ENCODE measurements at places on chromosomes 1 and 21. TPM values are rescaled to one million over a fixed set of nuclear protein-coding genes. Genes with fewer than 3 reads are reported as not detected.

Gene AK5
- 5.2 TPM for total RNA-seq

Gene AP4B1
- total RNA-seq: 8.9 TPM

Gene SOAT1
- 3.3 TPM for total RNA-seq

Gene TMEM222
- 25.1 TPM for total RNA-seq

Gene MCOLN2
- total RNA-seq: 6.1 TPM

Gene NCMAP
- 0.21 TPM for total RNA-seq

DNA sequence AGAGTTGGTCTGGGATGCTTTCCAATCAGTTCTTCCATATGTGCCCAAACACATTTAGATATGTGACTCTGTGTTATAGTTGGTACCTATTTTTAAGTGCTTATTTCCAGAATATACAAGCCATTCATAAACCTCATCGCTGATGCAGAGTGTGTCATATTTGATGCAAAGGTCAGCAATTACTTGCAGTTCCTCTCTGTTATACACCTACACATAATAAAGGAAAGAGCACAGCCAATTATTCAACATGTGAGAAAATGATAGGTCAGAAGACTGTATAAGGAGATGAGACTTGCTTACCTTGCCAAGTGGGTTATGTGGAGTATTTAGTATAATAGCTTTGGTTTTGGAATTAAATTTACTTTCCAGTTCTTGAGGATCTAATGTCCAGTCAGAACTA lies 31.3 kb downstream of the KYAT3 start:
- no peaks in the 10 kb centered on the region for H3K4me1 ChIP-seq
- no peak for DNase-seq
- H3K27ac ChIP-seq: no peak overlapping the region
- H3K36me3 ChIP-seq: peaks cover 51% of the 10 kb centered on the region
- no peak overlapping the region for H3K4me3 ChIP-seq
- H3K27me3 ChIP-seq: no peaks in the 10 kb centered on the region

DNA sequence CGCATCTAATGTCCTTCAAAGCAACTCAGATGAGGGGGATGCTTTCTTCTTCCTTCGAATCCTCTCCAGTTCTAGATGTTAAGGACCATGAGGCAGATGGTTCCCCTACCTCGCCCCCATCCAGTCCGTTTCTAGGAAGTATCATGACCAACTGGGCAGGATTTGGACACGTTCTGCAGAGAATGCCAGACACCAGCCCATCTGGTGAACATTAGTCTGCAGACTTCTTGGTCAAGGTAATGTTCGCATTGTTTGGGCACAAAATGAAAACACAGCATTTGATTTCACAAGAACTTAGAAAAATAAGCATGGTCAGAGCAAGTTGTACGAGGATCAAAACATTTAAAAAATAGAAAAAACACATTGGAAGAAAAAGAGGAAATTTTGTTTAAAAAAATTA lies 25.4 kb upstream of the ADARB1 start:
- H3K36me3 ChIP-seq: no peaks in the 10 kb centered on the region
- H3K27me3 ChIP-seq: 0 out of 2 replicates have a peak, but pooled peaks cover 1% of the 10 kb centered on the region
- no peak overlapping the region for H3K27ac ChIP-seq
- no peak overlapping the region for H3K4me3 ChIP-seq
- H3K4me1 ChIP-seq: peaks cover 15% of the 10 kb centered on the region

DNA sequence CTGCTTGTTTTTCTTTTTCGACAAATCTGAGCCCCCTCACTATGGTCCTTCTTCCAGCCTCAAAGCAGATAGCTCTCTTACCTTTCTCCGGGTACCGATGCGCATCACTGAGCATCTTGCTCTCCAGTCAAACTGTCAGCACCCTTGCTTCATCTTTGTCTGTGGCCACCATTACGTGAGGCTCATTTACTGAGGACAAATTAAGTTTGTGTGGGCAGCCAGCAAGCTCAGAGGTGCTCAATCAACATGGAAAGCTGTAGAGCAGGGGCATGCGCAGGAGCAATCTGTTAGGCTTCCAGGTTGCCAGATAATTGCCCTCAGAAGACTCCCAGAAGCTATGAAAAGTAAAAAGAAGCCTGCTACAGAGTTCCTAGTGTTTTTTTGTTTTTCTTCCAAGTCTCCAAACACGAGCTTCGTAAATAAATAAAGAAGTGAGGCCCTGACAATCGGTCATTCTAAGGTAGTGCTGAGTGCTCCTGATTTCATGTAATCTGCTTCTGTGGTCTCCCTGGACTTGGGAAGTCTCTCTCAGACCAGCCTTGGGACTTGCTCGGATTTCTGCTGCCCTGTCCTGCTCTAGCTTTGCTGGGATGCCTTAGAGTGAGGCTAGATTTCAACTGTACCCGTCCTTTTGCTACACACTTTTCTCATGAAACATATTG lies 1.8 kb downstream of the C1orf53 start:
- H3K4me3 ChIP-seq: no peak overlapping the region
- peaks cover 65% of the 10 kb centered on the region for H3K27me3 ChIP-seq
- H3K27ac ChIP-seq: no peak overlapping the region
- peaks cover 2% of the 10 kb centered on the region for H3K4me1 ChIP-seq
- no peaks in the 10 kb centered on the region for H3K36me3 ChIP-seq

DNA sequence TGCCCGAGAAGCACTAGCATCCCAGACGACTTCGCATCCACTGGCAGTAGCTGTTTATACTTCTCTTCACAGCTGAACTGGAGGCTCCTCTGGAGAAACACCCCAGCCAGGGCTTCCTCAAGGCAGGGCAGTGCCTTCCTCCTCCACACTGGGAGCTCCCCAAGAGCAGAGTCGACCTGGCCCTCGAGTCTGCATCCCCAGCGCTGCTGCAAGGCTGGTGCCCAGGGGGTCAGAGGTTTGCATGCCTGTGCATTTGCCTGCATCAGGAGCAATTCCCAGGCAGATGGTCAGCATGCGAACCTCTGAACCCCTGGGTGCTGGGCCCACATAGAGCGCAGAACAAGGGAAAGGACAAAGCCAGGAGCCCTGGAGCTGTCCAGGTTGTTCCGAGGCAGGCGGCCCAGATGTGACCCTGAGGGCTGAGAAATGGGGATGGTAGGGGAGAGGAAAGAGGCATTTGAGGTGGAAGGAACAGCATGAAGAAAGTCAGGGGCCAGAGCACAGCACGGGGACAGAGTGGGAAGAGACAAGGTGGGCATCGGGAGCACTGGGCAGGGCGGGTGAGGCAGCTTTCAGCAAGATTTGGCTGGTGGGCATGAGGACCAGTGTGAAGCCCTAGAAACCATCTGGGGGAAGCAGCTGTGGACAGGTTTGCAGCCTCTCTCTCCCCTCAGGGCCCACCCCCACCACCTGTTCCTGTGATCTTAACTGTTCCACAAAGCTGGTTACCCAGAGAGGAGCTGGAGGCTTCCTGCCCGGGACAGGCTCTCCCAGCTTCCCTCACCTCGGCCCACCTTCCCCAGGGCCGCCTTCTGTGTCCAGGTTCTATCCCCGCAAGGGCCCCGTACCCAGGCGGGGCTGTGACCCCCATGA lies 6.4 kb upstream of the S100A8 start:
- H3K36me3 ChIP-seq: no peaks in the 10 kb centered on the region
- no peak overlapping the region for H3K4me3 ChIP-seq
- no peak overlapping the region for H3K27ac ChIP-seq

- no peak overlapping the region for H3K27ac ChIP-seq
- H3K36me3 ChIP-seq: no peaks in the 10 kb centered on the region
- H3K4me3 ChIP-seq: no peak overlapping the region
- no peaks in the 10 kb centered on the region for H3K27me3 ChIP-seq
- peaks cover 28% of the 10 kb centered on the region for H3K4me1 ChIP-seq
Observed at GRCh38 chr1:56434740-56435139, 144.6 kb downstream of the PLPP3 start.

- no peak overlapping the region for H3K4me3 ChIP-seq
- H3K36me3 ChIP-seq: no peaks in the 10 kb centered on the region
- no peak for DNase-seq
- H3K4me1 ChIP-seq: no peaks in the 10 kb centered on the region
- no peaks in the 10 kb centered on the region for H3K27me3 ChIP-seq
Observed at GRCh38 chr1:190322274-190322673, 155.4 kb downstream of the BRINP3 start.

GRCh38 chr1:160149716-160150115 lies 1.7 kb upstream of the ATP1A4 start:
- no peaks in the 10 kb centered on the region for H3K4me1 ChIP-seq
- no peak overlapping the region for H3K27ac ChIP-seq
- H3K27me3 ChIP-seq: no peaks in the 10 kb centered on the region
- no peaks in the 10 kb centered on the region for H3K36me3 ChIP-seq
- no peak overlapping the region for H3K4me3 ChIP-seq
- no peak for DNase-seq

GRCh38 chr1:91454136-91454535 lies 46.5 kb upstream of the CDC7 start:
- H3K4me1 ChIP-seq: no peaks in the 10 kb centered on the region
- DNase-seq: no peak
- H3K27ac ChIP-seq: no peak overlapping the region
- H3K36me3 ChIP-seq: no peaks in the 10 kb centered on the region

GRCh38 chr1:158527190-158527815 lies 26.9 kb downstream of the OR6Y1 start:
- no peaks in the 10 kb centered on the region for H3K27me3 ChIP-seq
- H3K4me1 ChIP-seq: no peaks in the 10 kb centered on the region
- no peaks in the 10 kb centered on the region for H3K36me3 ChIP-seq
- no peak for DNase-seq

- H3K27ac ChIP-seq: no peak within 1 kb of the TSS
- H3K27me3 ChIP-seq: peaks cover 41% of the 10 kb centered on the region
- no peak for DNase-seq
- H3K4me3 ChIP-seq: peak within 1 kb of the TSS; percentile 84
- H3K36me3 ChIP-seq: no peaks in the 10 kb centered on the region
Observed at GRCh38 chr1:190477762-190478148, at the start of gene BRINP3. BRINP3 (minus strand) TSS chr1:190477864.

- no peaks in the 10 kb centered on the region for H3K36me3 ChIP-seq
- no peaks in the 10 kb centered on the region for H3K27me3 ChIP-seq
- DNase-seq: no peak
Observed at GRCh38 chr1:48610628-48611542, 138.9 kb upstream of the SPATA6 start.

- no peak overlapping the region for H3K4me3 ChIP-seq
- no peak for DNase-seq
- 0 out of 2 replicates have a peak overlapping the region, but pooled peaks have one; percentile 30 for H3K27ac ChIP-seq
- H3K27me3 ChIP-seq: no peaks in the 10 kb centered on the region
- H3K36me3 ChIP-seq: no peaks in the 10 kb centered on the region
Observed at GRCh38 chr1:17561561-17561985, 22.1 kb downstream of the ARHGEF10L start.

All from H1 (cell line).